ENCODE measurements at places on chromosomes 11 and 22.

- no peak for DNase-seq
These were observed 9.4 kb upstream of the LAYN start for GRCh38 chr11:111531136-111531535.

GRCh38 chr22:47615051-47615450, 852.6 kb downstream of the TBC1D22A start:
- DNase-seq: no peak

DNA sequence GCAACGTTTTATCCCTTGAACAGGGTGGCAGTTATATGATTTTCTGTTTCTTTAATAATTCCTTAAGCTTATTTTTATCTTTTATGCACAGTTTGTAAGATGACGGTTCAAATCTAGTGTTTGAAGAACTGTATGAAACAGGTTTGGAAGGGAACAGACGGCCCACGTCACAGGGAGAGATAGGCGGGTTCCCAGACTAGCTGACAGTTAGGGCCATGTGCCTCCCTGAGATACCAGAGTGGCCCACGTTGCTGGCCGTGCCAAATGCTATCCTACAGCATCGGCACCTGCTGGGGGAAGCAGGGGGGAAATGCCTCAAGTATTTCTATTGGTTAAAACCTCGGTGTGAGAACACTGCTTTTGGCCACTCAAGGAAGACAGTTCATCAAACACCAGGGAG, 50.2 kb upstream of the BID start:
- DNase-seq: no peak

DNA sequence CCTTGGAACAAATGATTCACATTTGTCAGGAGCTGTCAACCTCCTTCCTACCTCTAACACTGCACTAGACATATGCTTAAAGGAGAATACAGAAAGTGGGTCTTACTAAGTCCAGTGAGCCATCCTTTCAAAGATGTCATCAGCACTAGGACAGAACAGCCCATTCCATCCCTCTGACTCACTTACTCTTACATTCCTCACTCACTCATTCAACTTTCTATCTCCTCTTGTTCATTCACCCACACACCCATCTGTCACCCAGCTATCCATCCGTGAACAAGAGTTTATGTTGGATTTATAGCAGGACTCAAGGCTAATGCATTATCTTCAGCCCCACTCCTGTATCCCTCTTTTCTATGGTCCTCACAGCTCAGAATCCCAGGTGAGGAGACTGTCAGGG, 9.1 kb downstream of the INSC start:
- peak; percentile 6 for DNase-seq

GRCh38 chr11:63603180-63603518, 11.1 kb downstream of the PLAAT3 start:
- DNase-seq: no peak

DNA sequence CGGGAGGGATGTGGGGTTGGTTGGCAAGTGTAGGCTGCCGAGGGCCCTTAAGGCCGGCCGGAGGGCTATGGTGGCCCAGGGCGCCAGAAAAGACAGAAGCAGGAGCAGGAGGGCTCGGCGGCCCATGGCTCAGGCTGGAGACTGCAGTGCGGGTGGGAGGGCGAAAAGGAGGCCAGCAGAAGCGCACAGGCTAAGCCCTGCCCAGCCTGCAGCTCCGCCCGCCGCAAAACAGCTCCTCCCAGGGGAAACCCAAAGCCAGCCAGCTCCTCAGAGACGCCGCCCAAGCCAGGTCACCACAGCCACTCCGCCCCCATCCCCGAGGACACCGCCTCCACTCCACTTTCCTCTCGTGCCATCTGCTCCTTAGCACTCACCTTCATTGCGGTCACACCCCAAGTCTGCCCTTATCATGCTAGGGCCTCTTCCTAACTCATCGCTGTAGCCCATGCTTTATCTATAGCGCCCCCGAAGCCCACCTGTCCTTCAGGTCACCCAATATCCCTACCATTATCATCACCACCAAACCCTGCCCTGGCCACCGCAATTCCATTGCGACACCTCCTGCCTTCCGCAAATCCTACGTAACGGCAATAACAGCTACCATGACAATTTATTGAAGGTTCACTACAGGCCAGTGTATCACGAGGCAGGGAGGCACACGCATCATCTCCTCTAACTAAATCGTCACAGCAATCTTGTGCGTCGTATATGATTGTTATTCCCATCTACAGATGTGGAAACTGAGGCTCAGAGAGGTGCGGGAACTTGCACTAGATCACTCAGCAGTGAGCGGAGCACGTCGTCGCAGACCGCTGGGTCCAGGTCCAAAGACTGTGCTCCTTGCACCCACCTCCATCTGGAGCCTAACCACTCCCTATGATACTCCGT, at the start of gene PRCP:
Gene PRCP, minus strand, starts transcription at position 154 of the 888 bp plus-strand sequence. Its CDS starts 28 bp downstream, at position 126.
- DNase-seq: peak; percentile 96

GRCh38 chr11:108206969-108207682, 15.3 kb downstream of the NPAT start:
- DNase-seq: no peak

DNA sequence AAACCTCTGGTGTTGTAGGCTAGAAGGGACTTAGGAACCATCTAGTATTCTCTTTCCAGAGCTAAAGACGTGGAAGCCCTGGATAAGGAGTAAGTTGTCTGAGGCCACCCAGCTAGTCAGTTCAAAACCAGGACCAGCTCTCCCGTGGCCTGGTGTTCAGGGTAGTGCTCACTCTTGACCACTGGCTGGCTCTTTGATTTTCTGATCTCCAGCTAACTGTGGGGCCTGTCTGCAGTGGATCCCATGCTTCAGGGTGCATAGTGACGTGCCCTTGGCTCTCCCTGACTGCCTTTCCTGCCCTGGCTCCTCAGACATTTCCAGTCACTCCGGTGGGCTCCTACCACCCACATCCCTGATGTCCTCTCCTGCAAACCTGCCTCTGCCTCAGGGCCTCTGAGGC, 1.3 kb downstream of the CLMP start:
- DNase-seq: no peak

DNA sequence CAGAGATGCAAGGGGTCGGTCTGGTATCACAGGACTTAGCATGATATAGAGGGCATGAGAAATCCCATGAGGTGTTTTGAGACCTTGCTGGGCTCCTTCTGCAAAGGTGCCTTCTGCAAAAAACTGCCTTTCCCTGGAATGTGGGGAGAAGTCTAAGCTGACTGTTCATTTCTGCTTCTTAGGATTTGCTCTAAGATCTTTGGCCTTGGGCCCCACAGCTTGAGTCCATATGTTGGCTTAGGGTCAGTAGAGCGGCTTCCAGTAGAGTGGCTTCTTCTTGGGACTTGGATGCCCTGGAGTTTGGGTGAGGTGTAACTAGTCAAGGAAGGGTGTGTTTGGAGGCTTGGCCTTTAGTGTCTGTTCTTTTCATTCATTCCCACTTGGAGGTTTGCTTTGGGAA, 37.0 kb downstream of the AMPD3 start:
- no peak for DNase-seq

GRCh38 chr11:43516316-43516850, 157.7 kb downstream of the TTC17 start:
- DNase-seq: no peak

DNA sequence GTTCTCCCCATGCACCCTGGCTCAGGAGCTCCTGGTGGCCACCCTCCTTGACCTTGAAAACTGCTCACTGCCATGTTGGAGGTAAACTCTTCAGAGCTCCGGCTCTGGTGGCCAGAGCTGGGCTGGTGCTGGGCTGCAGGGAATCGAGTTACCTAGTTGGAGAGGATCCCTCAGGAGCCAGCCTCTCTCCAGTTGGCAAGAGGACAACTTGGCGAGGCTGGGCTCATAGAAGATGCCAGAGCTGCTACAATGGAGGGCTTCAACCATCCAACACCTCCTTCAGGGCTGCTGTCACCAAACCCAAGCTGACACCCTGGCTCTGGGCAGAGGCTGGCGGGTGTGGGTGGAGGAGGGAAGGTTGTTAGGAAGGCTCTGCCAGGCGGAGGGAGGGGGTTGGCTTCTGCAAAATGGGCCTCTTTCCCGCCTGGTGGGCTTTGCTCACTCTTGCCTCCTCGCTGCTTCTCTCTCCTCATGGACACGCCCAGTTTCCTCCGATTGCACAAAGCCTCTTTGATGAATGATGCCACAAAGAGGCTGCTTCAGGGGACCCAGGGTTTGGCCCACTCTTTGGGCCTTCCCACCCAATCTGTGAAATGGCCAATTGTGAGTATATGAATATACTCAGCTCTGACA, 53.1 kb downstream of the THAP12 start:
- DNase-seq: no peak

DNA sequence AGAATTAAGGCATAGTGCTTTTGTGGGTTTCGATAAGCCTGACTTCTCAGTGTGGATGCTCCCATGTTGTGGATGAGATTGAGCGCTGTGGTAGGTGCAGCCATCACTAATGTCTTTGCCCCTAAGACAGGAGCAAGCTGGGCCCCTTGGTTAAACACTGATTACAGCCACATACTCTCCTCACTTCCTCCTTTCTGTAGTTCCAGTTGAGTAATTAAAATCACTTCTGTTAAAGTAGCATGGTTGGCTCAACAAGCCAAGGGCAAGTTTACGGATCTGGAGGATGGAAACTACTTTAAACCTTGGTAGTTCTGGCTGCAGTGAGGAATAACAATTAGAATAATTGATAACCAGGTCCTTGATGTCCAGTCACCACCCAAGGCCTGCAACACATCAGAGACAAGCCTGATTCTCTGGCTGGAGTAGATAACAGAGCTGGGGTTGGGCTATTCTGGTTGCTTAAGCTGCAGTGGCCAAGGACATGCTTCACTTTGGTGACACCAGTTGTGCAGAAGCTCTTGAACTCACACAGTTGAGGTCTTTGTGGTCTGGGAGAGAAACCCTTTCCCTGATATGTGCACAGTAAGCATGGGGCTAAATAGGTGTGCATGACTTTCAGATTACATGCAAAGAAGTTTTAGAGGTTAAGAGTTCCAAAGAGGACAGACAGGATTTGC, 81.3 kb downstream of the KIRREL3 start:
- no peak for DNase-seq

GRCh38 chr11:131822506-131822905, 452.1 kb downstream of the NTM start:
- no peak for DNase-seq

GRCh38 chr11:87454241-87454640, 416.5 kb downstream of the TMEM135 start:
- DNase-seq: no peak

DNA sequence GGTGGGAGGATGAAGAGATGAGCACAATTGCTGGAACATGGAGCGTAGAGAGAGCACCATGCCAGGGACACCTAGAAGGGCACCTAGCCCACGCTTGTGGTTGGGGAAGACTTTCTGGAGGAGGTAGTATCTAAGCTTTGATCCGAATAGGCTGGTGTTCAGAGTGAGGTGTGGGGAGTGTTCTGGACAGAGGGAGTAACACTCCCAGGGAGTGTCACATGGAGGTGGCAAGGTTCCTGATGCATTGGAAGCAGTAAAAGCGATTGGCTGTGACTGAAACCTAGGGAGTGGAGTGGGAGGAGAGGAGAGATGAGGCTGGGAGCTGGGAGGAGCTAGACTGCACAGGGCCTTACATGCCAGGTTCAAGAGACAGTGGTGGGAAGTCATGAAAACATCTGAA, 188.0 kb upstream of the NCAM1 start:
- no peak for DNase-seq

DNA sequence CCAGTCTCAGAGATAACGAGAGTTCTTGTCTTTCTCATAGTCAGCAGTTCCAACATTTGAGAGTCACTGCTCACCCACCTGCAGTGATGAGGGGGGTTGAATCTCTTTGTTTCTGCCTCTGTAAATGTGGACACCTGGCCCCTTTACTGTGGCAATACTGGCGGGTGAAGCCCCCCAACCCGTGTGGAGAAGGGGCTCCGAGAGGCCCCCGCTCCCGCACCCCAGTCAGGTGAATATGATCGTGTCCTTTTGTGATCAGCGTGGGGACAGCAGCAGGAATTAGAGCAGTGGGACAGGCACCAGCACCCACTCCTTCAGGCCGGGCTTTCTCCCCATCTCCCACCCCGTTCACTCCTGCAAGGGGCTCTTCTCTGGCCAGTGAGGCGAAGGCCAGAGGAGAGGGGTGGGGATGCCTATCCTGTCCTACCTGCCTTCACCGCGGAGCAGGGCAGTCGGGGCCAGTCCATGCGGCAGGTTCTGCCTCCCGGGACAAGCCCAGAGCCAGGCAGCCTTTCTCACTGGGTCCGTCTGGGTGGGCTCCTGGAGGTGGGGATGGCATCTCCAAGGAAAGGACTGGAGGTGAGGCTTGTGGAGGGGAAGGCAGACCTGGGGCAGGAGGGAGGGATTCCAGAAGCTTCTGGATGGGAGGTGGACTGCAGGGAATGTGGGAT, 12.7 kb upstream of the CELSR1 start:
- no peak for DNase-seq

DNA sequence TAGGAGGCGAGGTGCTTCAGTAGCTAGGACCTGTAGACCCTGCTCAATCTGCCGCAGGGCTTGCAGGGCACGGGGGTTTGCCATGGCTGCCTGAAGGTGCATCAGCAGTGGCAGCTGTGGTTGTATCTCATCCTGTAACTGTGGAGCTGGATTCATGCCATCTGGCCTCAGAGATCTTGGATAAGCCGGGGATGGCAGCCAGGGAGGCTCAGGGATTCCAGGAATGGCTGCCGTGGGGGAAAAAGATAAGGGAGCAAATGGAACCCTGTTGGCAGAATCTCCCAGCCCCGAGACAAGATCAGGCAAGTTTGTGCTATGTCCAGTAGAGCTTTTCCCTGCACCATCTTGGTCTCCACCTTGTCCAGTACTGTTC, 1.8 kb downstream of the UBQLN3 start:
- no peak for DNase-seq

DNA sequence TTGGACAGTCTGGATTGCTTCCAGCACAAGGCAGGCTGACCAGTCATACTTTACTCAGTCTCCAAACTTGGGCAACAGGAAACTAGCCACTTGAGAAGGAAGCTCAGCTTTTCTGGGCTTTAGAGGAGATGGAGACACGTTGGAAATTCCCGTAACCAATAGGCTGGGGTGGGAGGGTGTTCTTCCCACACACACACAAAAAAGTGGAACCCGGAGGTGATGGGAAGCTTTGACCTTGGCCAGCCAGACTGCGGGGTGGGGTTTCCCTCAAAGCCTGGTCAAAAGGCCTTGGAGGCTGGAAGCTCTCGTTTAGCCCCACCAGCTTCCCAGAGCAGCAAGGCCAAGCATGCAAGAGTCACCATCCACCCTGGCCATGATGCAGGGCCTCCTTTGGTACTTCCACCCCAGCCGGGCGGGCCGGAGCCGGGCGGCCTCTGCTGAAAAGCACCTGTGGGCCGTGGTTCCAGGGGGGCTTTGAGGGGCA, 126.2 kb downstream of the BCR start:
- no peak for DNase-seq

DNA sequence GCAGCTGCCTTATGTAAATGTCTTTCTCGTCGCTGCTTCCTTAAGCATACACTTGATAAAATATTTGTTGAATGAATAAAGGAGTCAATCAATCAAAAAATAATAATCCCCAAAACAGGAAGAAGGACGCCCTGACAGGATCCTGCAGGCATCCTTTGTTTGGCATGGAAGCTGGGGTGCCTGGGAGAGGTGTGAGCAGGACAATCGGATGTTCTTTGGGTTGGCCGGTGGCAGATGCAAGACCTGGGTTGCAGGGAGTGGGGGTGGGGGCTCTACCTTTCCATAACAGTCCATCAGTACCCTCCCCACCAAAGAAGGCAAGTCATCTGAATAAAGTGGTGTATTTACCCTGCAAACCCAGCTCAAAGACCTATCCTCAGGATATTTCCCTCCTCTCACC, 1.4 kb upstream of the SHANK2 start:
- no peak for DNase-seq

GRCh38 chr11:75445315-75445953, 12.4 kb upstream of the KLHL35 start:
- DNase-seq: peak; percentile 83

Data from HTR-8/SVneo (cell line).